ENCODE measurements at places on chromosomes 11 and 22.
A peak's percentile ranks its signal among the peaks of the same experiment; 100 is the strongest.

GRCh38 chr22:45585437-45585755, 82.7 kb downstream of the FBLN1 start:
- no peak for DNase-seq

DNA sequence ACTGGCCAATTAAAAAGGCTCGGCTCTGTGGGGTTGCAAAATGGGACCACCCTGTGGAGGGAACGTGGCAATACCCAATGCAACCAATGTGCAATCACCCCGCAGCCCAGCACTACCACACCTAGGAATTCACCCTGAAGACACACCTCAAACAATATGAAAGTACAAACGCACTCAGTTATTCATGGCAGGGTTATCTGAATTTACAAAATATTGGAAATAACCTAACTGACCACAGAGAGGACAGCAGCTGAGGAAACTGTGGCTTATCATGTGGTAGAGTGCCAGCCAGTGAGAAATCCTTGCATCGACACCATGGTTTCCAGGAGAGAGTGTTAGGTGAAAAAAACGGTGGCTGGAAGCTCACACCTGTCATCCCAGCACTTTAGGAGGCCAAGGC, 18.7 kb downstream of the ALG12 start:
- no peak for DNase-seq

- DNase-seq: no peak
These were observed 67.3 kb downstream of the LRRC32 start for GRCh38 chr11:76603202-76603601.

DNA sequence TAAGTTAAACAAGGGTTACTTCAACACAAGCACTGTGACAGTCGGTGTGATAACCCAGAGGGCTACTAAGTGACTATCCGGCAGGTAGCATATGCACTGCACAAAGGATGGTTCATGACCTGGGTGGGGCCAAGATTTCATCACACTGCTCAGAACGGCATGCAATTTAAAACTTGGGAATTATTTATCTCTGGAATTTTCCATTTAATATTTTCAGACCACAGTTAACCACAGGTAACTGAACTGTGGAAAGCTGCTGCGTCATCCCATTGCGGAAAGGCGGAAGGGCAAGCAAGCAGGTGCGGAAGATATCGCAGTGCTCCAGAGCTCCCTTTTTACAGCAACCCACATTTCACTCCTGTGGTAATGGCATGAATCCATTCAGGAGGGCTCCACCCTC, 540.8 kb downstream of the INSC start:
- DNase-seq: no peak

- DNase-seq: no peak
These were observed 2.3 kb downstream of the PACSIN3 start for GRCh38 chr11:47183969-47184368.

- DNase-seq: no peak
These were observed 77.1 kb downstream of the LINC01488 start for GRCh38 chr11:69558519-69558941.

GRCh38 chr11:118771547-118772288, 19.2 kb downstream of the DDX6 start:
- no peak for DNase-seq

DNA sequence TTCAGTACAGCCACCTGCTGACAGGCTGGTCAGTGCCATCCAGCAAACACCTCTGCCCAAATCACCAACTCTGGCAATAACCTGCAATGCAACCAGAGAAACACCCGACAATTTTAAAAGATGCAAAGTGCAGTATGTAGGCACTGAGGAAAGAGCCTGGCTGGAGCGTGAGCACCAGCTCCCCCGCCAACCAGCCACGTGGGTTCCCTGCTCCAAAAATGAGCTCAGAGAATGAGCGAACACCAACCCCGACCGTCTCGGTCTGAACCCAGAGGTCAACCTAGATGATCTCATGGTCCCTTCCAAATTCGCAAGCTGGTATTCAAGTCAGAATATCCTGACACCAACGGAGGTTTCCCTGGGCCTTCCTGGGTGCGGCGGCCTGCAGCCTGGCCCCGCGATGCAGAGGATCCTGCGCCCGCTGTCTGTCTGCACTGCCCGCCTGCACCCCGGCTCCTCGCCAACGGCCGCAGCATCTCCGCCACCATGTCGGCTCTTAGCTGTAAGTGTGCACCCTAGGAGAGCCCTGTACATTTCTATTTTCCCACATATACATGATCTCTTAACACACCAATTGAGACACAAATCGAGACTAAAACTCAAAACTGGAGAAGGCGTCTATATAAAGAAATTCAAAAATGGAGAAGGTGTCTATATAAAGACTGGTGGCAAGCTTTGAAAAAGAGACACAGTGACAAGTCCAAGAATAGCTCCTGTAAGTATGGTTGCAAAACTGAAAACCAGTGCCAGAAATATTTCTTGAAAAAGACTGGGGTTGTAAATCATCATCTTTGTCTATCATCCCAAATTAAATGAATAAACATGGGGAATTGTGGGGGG, 22.8 kb downstream of the TMEM184B start:
- no peak for DNase-seq

GRCh38 chr11:33488971-33489370, 211.7 kb downstream of the C11orf91 start:
- DNase-seq: no peak

GRCh38 chr11:88042238-88042637, 133.0 kb downstream of the RAB38 start:
- DNase-seq: no peak

- DNase-seq: no peak
These were observed 1.3 kb upstream of the NDUFV1 start for GRCh38 chr11:67605231-67606011.

DNA sequence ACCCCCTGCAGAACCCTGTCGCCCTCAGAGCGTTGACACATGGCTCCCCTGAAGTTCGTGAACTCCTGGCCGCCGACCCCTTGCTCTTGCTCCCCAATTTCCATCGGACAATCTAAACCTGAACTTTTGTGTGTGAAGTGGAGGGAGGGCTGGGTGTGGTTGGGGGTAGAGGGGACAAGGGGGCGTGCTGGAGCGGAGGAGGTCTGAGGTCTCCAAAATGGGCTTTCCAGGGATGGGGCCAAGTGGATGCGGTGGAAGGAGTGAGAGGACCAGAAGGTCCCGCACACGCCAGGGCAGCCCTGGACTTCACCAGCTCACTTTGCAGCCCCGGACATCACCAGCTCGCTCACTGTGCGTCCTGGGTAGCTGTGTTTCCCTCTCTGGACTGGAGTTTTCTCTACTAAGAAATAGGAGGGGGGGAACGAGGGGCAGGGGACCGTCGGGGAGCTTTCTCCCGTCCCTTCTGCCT, 18.6 kb downstream of the CREB3L1 start:
- no peak for DNase-seq

GRCh38 chr11:102390667-102391465, 43.9 kb downstream of the BIRC2 start:
- DNase-seq: peak; percentile 13

GRCh38 chr22:17152340-17152739, 6.7 kb downstream of the HDHD5 start:
- DNase-seq: no peak

GRCh38 chr11:117826190-117826570, 1.6 kb upstream of the FXYD2 start:
- no peak for DNase-seq

- DNase-seq: no peak
These were observed 89.7 kb downstream of the RRM1 start for GRCh38 chr11:4184163-4184916.

DNA sequence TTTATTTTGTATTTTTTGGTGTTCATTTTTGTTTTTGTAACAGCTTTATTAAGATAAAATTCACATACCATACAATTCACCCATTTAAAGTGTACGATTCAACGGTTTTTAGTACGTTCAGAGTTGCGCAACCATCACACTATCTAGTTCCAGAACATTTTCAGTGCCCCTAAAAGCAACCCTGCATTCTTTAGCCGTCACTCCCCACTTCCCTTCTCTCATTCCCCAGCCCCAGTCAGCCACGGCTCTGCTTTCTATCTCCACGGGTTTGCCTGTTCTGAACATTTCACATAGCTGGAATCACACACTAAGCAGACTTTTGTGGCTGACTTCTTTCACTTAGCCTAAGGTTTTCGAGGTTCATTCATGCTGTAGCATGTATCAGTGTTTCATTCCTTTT, 9.6 kb upstream of the KCNQ1OT1 start:
- no peak for DNase-seq

GRCh38 chr22:23106906-23107367, 34.9 kb downstream of the RSPH14 start:
- no peak for DNase-seq

DNA sequence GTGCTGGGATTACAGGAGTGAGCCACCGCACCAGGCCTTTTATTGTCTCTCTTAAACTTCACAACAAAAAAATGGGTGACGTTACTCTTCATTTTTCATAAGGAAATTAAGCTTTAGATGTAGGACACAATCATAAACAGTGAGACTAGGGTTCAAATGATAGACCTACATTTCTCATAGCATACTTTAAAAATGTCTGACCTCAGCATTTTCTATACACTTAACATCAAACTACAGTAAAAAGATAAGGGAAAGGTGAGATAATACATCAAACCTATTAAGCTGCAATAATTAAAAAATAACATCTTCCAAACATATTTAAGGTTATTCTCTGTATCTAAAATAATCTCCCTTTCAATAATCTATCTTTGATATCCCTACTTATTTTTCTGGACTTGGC, 914.2 kb downstream of the FAM181B start:
- DNase-seq: no peak

- no peak for DNase-seq
These were observed 1.9 kb upstream of the SCARF2 start for GRCh38 chr22:20439556-20439927.

GRCh38 chr11:108873310-108873709, 208.4 kb downstream of the DDX10 start:
- DNase-seq: no peak

DNA sequence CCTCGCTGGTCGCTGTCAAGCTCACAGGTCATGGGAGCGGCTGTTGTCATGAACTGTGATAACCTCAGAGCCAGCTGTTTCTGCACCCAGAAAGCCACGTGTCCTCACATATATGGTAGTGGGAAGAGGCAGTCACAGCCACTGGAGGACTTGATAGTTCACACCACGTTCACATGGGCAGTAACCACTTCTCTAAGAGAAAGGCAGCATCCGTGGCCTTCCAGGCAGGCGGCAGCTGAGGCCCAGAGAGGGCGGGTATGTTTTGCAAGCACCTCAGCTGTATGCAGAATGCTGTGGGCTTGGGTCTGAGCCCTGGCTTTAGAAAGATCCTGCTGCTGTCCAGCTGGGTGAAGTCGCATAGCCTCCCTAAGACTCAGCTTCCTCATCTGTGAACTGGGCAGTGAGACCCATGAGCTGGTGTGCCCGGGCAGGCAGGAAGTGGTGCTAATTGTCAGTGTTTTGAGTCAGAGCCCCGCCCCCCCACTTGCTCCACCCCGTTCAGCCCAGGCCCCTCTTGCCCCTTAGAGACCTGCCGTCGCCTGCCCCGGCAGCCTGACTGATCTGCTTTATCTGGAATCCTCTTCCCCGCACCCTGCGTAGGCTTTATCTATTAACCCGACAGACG, 13.3 kb downstream of the TTC38 start:
- no peak for DNase-seq

DNA sequence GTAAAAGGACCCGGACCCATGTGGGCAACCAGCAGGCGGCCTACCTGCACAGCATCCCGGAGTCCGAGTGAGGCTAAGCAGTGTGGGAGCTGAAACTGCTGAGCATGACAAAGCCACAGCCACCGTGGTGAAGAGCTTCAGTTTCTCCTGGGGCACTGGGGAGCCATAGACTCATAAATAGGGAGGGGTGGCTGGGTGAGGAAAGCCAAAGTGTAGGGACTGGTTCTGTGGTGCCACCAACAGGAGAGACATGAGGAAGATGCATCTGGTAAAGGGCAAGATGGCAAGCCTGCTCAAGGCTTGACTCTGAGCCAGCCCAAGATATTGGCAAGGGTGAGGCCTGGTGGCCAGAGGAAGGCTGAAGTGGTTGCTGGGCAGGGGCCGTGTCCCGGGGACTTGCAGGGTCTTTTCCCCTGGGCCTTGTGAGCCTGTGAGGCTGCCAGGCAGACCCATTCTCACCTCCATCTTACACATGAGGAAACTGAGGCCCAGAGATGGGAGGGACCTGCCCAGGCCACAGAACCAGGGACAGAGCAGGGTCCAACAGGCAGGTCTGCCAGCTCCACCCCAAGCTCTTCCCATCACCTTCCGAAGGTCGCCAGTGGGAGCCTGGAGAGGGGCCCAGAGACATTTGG, 30.4 kb downstream of the CYTH4 start:
- DNase-seq: no peak

GRCh38 chr11:119361941-119362725, 15.6 kb upstream of the MFRP start:
- DNase-seq: no peak

- DNase-seq: no peak
These were observed 62.0 kb downstream of the FLRT1 start for GRCh38 chr11:64097468-64098317.

DNA sequence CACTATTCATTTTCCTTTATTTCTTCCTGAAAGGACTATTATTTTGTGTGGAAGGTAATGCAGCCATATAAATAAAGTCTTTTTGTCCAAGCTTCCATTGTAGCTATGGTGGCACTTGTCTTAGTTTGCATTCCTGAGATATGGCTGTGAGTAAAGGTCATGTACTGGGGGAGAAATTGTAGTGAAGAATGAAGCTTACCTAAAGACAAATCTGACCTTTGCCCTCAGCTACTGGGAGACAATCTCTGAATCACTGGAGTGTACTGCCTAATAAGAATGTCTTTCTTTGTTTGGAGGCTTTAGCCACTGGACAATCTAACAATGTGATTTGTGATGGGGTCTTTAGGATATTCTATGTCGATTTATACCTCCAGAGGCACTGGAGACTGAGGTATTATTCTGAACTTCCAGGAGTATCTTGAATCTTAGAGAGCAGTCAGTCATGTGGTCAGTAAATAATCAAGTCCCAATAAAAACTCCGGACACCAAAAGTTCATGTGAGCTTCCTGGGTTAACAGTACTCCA, 39.7 kb upstream of the OR5AK2 start:
- no peak for DNase-seq

DNA sequence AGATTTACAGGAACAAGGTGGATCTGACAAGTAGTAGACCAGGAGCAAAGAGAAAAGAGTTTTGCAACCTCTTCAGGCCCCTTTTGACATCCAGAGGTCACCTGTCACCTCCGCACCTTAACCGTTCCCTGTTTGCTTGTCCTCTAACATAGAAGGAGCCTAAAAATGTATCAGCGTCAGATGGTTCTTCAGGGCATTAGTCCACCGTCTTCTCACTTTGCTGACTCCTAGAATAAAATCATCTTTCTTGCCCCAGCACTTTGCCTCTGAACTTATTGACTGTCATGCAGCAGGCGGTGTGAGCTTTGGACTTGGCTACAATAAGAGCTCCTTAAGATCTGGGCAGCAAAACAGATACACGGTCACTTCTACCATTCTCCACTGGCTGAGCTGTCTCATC, 339.7 kb upstream of the B3GAT1 start:
- no peak for DNase-seq

- peak; percentile 75 for DNase-seq
These were observed 14.7 kb upstream of the PISD start for GRCh38 chr22:31676700-31677099.

- DNase-seq: no peak
These were observed 10.0 kb downstream of the SLC29A2 start for GRCh38 chr11:66361502-66361941.
